ENCODE measurements at places on chromosomes 12 and 14.
A peak's percentile ranks its signal among the peaks of the same experiment; 100 is the strongest.

GRCh38 chr12:73632661-73633060 lies 905.0 kb upstream of the ATXN7L3B start:
- no peak for DNase-seq

DNA sequence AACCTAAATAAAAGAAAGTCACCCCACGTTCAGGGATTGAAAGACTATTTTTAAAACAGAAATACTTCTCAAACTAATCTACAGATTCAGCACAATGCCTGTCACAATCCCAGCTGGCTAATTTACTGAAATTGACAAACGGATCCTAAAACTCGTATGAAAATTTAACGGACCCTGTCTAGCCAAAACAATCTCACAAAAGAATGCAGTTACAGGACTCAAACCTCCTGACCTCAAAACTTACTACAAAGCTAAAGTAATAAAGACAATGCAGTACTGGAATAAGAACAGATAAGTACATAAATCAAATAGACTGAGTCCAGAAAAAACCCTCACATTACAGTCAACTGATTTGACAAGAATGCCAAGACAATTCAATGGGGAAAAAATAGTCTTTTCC lies 48.8 kb downstream of the IPO8 start:
- DNase-seq: no peak

DNA sequence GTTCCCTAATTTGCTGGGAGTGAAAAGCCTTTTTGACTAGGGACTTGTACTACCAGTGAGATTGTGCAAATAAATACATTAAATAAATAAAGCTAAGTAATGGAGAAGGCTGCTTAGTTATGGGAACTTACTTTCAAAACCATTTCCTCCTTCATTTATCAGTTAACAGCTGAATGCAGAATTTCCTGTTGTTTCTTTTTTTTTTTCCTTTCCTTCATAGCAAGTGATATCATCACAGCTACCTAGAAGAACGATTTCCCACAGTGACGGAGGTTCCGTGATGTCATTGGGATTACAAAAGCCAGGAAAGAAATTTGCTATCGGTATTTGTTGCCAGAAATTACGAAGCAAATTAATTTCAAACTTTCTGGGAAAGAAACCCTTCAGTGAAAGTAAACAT lies 42.1 kb upstream of the SOCS2 start:
- DNase-seq: no peak

DNA sequence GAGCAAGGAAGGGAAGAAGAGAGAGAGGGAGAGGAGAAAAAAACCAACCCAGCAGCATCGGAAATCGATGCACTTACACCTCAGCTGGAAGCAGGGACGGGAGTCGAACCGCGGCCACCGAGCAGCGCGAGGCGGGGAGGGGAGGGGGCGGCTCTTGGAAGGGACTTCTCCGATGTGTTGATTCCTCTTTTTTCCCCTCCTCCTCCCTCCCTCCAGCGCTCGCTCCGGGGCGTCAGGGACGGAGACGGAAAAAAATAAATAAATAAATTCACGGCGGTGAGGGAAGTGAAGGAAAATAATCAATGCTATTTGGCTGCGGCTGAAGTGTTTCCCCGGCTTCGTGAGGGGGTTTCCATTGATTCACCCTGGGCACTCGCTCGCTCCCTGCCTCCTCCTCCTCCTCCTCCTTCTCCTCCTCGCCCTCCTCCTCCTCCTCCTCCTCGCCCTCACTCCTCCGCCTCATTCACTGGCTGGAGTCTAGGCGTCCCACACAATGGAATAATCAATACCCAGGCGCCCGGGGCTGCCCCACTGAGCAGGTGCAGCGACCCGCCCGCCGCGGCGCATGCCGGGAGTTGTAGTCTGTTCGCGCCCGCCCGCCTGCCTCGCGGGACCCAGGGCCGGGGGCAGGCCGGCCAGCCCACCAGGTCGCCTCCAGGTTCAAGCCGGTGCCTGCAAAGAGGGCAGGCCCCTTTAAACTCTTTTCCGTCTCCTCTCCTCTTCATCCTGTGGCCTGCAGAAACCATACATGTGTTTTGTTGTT lies at the start of gene ZFHX2:
TSS of gene ZFHX2 (minus strand) at position 500 of the 763 bp plus-strand sequence. CDS start 16,440 bp downstream, outside the sequence.
- peak; percentile 87 for DNase-seq
